ENCODE measurements at places on chromosomes 3 and 15.

DNA sequence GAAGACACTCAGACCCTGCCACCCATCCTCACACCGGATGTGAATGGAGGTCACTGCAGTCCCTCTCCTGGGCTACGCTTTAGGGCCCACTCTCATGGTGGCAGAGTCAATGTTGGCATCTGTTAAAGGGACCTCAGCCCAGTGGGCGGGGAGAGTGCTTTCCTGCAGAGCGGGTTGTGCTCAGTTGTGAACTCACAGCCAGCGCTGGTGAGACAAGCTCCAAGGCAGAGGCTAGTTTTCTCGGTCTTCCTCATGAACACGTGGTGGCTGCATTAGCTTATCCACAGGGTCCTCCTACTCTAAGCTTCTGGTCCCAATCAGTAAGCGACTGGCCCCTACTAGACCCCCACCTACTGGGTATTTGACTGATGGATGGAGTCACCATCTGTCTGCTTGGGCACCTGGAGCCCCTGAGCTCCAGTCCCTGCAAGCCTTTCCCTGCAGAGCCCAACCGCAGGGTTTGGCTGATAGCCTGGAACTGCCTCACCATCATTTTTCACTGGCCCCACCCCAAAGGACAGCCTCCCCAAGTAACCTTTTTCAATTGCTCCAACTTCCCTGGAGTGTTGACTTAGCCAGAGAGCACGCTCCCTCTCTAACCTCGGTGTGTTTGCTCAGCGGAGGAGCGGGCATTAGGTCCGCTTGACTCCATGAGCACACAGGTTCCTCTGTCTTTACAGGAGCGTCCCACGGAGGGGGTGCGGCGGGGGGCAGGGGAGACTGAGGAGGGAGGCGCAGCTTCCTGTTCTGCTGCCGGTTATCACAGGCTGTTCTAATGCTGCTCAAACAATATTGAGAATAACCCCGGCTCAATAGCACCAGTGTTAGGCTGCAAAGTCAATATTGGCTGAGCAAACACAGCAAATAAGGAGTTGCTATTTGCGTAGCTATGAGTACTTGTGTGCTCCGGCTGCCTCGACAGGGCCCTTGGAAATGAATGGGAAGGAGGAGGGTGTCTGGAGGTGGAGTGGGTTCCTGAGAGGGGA lies 141.7 kb downstream of the RPLP1 start:
- DNase-seq = no peak

DNA sequence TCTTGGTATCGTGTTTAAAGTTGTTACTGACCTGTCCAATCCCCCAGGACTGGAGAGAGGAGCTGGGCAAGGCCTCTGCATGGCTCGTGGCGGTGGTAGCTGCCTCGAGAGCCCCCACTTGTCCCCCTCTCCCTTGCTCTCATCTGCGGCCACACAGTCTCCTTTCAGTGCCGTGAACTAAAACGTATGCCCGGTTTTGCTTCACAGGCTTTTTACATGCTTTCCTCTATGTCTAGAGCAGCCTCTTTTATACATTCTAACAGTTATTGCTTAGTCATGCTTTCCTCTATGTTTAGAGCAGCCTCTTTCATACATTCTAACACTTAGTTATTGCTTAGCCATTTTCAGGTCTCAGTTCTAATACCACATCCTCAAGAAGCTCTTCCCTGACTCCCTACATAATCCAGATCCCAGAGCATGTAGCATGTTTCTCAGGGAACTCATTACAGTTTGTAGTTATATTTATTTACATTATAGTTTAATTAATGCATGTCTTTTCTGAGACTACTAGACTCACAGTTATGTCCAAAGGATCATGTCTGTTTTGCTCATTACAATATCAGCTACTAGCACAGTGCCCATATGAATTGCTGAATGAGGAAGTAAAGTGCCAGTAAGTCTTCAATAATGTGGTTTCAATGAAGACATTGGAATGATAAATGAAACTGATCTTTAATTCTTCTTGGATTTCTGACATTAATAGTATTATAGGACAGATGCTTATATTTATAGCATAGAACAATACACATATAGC lies 66.5 kb upstream of the TBL1XR1 start:
- no peak for DNase-seq

DNA sequence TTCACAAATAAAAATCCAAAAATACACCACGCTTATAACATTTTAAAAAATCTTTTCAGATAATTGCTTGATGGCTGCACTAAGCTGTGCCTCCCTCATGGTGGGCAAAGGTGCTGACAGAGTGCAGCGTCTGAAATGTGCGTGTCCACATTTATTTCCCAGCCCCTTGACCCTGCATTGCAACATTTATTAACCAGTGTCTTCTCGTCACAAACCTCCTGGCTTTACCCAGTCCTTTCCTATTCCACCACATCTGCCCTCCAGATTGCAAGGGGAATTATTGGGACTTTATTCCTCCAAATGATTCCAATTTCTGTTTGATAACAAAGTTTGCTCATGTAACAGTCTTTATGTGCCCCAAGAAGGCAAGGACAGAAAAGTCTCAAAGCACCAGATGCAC lies 5.5 kb downstream of the RASGRP1 start:
- no peak for DNase-seq

- no peak for DNase-seq
These were observed 3.2 kb downstream of the SENP7 start for GRCh38 chr3:101509811-101510210.

GRCh38 chr15:80838012-80838411 lies 58.8 kb downstream of the CEMIP start:
- no peak for DNase-seq
